ENCODE measurements at places on chromosomes 5 and 9.

- DNase-seq = no peak
These were observed 20.2 kb downstream of the S100Z start for GRCh38 chr5:76870046-76870445.

DNA sequence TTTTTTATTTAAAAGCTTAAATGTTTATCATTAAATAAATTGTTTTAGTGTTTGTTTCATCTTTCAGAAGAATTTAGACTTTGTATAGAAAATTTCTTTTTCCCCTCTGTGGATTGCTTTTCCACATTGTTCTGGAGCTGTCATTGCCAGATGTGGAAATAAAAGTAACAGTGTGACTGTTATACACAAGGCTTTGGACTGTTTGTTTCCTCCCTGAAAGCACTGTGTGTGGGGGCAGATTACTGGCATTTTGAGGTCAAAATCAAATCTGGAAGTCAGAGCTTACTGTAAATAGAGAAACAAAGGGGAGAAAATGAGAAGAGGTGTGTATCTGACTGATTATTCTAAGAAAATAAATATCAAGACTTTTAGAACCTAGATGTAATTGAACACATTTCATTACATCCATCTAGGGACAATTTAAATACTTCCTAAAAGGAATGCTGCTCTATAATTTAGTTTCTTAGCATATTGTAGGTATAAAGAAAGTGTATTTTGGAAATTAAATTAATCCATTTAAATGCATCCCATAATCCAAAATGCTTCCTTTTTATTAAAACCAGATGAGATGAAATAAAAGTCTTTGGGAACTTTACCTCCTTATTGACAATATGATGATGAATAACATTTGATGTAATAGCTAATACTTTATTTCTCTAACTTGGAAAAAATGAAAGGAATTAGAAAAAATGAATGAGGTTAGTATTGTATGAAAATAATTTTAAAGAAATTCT, 51.9 kb downstream of the ERCC6L2 start:
- no peak for DNase-seq

DNA sequence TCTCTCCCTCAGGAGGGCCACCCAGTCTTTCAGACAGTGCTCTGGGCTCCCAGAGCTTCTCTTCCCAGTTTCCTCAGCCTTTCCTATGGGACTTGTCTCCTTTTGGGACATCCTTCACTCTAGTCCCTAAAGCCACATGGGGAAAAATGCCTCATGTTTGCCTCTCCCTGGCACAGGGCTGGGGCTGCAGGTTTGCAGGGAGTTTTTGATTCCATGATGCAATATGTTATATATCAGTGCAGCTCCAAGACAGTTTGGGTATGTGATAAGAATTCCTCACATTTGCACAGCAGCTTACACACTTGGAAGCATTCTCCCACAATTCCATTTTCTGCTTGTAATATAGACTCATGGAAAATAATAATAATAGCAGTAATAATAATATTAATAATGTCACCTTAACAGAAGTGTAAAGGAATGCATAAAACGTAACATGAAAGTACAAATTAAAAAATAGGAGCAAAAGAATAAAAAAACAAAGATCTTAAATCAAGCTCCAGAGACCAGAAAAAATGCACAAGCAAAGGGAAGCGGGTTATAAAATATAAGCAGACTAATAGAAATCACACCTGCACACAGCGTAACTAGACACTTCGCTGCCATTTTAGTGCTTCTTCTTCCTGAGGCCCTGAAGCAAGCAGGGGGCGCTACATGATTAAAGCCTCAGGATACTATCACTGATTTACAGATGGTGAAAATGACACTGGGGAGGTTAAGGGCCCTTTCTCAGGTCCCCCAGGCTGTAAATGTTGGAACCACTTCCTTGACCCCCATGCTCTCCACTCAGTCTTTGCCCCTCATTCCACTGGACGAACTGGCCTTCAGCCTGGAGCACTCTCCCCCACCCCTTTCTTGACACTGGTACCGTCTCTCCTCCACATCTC, 70.0 kb upstream of the IL17B start:
- DNase-seq = no peak

DNA sequence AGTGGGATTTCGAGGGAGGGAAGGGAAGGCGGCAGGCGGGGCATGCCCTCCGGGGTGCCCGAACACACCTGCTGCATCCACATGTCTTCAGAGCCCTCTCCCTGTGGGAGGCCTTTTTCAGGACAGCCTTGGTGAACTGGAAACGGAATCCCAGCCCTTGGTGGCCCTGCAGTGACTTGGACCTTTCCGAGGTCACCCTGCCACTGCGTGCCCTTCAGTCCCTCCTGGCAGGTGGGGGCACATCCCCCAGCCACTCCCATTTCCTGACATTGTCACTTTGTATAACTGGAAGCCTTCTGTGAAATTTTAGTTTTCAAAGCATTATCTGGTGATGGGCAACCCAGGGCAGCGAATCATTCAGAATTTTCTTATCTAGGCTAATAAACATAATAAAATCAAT, 11.0 kb upstream of the AHRR start:
- no peak for DNase-seq

GRCh38 chr5:143114481-143114880, 289.0 kb downstream of the NR3C1 start:
- no peak for DNase-seq
